Germinal center (tissue), 1 donor: ENCODE measurements at places on chromosomes 7 and 10.

- no peak for DNase-seq
Observed at GRCh38 chr10:124529661-124530214, 68.1 kb downstream of the LHPP start.

DNA sequence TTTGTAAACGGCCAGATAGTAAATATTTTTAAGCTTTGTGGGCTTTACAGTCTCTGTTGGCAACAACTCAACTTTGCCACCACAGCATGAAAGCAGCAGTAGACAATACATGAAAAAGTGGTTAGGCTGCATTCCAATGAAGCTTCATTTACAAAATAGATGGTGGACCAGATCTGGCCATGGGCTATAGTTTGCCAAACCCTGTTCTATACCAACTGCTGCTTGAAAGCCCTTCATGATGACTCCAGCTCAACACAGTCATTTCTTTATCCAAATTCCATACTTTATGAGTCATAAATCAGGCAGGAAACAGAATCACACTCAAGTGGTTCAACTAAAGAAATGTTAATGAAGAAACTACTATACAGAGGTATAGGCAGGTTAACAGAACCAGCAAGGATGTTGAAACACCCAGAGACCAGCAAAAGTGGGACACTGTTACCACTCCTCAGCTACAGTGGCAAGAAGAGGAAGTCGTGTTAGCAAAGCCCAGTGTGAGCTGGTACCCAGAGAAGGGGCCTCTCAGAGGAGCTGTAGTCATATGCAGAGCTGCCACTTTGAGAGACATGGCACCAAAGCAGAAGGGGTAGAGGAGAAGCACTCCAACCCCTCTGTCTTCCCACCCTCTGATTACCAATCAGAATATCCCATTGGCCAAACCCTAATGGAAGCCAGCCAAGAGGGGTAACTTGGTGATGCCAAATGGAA, 72.5 kb downstream of the PRLHR start:
- DNase-seq = no peak

DNA sequence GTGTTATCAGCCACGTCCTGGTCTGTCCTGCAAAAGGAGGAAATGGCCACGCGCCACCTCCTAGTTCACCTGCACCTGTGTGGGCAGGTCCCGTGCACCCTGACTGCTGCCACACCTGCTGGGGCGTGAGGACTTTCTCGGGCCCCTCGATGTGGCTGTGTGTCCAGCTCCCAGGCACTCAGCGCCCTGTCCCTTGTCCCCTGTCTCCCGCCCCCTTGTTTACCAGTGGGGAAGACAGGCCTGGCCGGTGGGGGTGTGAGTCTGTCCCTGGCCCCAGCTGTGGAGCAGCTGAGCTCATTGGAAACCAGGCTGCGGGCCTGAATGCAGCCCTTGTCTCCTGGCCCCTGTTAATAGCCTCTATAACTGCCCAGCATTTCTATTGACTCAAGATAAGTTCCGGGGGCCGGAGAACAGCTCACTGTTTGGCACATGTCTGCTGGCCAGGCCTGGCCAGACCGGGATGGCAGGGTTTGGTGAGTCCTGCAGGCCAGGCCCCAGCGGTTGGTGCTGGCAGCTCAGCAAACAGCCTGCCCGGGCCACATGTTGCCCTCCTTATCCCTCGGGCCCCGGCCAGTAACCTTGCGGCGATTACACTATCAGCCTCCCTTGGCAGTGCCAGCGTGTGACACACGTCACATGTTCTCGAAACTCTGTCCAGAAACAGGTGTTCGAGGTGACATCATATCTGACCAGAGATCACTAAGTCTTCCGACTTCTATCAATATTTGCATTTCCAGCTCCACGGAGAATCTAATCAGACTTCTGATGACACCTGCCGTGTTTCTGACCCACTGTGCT, 52.1 kb downstream of the FOXL3 start:
- DNase-seq = no peak

GRCh38 chr10:61640856-61641255, 21.9 kb upstream of the CABCOCO1 start:
- DNase-seq = no peak

DNA sequence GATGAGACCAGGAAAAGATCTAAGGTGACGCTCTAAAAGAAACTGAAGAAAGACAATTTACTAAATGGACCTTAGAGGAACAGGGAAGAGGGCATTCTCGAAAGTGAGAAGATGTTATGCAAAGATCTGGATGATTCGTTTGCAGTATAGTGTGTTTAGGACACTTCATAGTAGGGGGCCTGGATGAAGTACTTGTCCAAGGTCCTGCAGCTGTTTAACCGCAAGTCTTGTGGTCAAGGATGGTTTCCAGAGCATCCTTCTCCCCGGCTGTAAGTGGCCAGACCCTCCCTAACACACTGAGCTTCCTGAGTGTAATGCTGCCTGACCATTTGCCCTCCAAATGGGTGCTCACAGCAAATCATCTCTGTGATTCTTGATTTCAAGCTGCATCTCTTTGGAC, 101.6 kb downstream of the XPNPEP1 start:
- DNase-seq = no peak

DNA sequence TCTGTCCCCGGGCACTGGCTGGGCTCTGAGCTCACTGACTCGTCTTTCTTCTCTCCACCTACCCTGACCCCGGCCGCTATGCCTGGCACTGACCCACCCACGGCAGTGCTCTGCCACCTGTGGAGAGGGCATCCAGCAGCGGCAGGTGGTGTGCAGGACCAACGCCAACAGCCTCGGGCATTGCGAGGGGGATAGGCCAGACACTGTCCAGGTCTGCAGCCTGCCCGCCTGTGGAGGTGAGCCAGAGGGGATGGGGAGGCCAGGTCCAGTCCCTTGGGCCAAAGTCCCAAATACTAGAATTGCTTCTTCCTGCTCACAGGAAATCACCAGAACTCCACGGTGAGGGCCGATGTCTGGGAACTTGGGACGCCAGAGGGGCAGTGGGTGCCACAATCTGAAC, 27.3 kb downstream of the TBATA start:
- DNase-seq = no peak

DNA sequence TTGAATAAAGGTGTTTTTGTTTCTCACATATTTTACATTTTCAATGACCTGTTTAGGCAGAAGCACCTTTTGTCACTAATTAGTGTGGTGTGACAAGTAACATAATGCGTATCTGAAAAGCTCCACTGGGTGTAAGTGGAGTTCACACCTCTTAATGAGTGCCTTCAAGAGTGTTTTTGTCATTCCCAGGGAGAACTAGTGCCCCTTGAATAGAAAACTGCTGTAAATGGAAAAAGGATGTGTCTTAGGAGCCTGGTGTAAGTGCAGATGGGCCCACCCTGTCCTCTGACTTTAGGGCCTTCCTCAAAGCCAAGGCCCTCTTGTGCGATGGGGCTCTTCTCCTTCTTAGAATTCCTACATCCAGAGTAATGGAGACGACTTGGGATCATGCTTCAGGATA, 170.0 kb downstream of the MGMT start:
- no peak for DNase-seq

DNA sequence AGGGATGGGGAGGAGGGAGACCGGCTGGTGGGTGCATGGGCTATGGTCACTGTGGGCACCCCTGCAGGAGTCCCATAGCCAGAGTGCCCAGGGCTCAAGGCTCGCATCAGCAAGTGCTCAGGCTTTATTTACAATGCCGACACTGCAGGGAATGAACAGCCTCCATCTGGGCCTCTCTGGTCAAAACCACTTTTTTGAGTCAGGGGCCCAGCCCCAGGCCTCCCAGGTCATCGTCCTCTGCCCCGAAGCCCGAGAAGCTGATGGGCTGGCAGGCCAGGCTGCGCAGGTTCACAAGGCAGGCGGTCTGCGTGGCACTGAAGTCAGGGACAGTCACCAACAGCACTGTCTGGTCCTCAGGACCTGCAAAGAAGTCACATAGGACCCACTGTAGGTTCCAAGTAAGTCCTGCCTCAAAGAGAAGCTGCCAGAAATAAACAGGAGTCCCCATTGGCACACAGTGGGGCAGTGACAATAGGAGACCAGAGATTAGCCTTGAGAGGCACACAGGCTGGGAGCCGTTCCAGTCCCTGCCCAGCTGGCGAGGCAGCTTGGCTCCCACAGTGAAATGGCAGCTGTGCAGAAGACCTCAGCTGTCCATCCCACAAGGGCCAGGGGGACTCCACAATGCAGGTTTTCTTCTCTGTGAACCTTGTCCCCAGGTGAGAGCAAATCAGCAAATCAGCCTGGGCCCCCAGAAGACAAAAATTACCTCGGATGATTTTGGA, 8.6 kb downstream of the POLD2 start:
- DNase-seq = no peak

DNA sequence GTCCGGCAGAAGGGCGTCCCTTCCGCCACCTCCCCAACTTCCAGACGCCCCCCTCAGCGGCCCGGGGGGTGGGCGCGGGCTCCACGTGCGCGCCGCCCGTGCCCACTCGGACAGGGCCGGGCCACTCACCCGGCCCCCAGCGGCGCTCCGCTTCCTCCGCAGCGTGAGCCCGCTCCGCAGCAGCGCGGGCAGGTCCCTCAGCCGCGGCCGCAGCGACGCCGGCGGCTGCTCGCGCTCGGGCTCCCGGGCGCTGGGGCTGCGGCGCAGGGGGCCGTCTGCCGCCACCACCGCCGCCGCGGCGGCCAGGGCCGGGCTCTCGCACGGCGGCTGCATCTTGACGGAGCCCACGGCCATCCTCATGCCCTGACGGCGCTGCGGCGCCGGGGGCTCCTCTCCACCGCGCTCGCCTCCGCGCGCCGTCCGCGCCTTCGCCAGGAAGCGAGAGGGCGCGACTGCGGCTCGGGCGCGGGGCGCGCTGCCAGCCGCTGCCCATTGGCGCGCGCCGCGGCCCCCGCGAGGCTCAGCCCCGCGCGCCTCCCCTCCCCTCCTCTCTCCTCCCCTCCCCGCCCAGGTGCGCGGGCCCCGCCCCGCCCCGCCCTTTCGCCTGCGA, at the start of gene RAPGEF5:
Gene RAPGEF5 (minus strand): TSS at position 454 of the 610 bp plus-strand sequence. CDS start 94 bp downstream, at position 360.
- DNase-seq = peak; percentile 90

- no peak for DNase-seq
Observed at GRCh38 chr7:45390731-45391130, 183.4 kb upstream of the ADCY1 start.

- DNase-seq = no peak
Observed at GRCh38 chr7:151888079-151889067, 11.5 kb upstream of the PRKAG2 start.
